ENCODE measurements at places on chromosomes 1 and 21.

DNA sequence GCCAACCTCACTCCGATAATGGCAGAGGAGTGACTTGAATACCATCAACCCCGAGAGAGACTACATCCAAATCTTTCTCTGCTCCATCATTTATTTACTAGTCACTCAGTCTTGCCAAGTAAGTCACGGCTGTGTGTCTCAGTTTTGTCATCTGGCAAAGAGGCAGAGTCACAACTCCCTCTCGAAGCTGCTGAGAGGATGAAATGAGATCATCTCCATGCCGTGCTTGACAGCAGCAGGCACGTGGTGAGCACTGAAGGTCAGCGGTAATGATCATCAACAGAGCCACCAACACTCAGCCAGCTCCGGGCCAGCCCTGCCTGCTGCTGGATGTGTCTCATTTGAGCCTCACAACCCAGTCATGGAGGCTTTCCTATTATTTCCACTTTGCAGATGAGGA lies 19.9 kb downstream of the ALDH4A1 start:
- DNase-seq: no peak

- DNase-seq: no peak
Measured at GRCh38 chr1:74091371-74091770, 106.6 kb downstream of the LRRIQ3 start.

- no peak for DNase-seq
Measured at GRCh38 chr1:47210666-47211065, 20.8 kb upstream of the PDZK1IP1 start.

- DNase-seq: no peak
Measured at GRCh38 chr1:103218369-103218768, 110.0 kb upstream of the COL11A1 start.

GRCh38 chr1:173002891-173003838 lies 47.6 kb downstream of the TNFSF18 start:
- DNase-seq: no peak

DNA sequence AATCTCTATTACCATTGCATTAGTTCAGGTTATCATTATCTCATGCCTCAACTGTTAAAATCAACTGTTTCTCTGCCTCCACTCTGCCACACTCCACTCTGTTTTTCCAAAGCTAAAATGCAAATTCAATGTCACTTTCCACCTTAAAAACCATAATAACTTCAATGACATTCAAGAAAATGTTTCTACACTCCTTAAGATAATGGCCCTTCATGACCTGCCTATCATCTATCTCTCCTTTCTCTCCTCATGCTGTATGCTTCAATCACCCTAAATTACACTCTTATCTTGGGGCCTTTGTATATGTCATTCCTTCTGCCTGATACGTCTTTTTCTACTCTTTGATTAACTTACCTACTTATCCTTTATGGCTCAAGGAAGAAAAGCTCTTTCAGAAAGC lies 296.0 kb downstream of the LRRC7 start:
- DNase-seq: no peak

- DNase-seq: peak; percentile 99
Measured at GRCh38 chr1:160031365-160032164, at the start of gene PIGM. PIGM (minus strand) TSS chr1:160031990; CDS start chr1:160031739, 251 bp downstream.

DNA sequence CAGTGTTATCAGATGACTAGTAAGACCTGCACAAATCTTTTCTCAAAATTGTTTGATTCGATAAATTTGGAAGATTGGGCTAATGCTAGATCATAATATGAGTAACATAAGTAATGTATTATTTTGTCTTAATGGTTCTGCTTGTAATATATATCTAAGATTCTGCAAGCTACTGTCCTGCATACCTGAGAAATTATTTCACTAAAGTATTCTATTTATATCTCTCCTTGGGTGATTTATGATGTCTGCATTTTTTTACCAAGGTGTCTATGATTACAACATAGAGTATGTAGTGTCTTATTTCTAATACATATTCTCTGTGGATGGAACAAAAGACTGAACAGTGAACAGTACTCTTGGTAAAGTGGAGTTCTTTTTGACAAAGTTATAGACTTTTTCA lies 166.6 kb downstream of the CLEC20A start:
- DNase-seq: no peak

DNA sequence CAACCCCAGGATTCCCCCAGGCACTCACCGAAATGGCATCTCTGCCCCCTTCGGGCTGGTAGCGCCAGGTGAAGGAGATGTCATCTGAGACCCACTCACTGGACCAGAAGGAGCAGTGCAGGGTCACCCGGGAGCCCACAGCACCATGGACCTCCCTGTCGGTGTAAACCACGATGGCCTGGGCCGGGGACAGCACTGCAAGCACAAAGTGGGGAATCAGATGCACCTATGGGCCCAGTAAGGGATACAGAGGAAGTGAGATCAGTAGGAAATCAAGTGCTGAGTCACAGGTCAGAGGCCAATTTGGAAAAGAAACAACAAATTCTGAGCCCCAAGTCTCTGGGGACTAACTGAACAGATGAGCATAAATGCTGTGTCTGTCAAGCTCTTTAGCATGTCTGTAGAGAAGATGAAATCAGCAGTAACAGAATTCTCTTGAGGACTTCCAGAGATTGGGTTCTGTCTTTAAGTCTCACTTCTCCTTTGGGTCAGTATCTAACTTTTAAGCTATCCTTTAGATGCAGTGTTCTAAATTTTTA lies 2.5 kb downstream of the MPZ start:
- DNase-seq: no peak

- DNase-seq: no peak
Measured at GRCh38 chr1:244381878-244382565, 69.7 kb downstream of the ADSS2 start.

DNA sequence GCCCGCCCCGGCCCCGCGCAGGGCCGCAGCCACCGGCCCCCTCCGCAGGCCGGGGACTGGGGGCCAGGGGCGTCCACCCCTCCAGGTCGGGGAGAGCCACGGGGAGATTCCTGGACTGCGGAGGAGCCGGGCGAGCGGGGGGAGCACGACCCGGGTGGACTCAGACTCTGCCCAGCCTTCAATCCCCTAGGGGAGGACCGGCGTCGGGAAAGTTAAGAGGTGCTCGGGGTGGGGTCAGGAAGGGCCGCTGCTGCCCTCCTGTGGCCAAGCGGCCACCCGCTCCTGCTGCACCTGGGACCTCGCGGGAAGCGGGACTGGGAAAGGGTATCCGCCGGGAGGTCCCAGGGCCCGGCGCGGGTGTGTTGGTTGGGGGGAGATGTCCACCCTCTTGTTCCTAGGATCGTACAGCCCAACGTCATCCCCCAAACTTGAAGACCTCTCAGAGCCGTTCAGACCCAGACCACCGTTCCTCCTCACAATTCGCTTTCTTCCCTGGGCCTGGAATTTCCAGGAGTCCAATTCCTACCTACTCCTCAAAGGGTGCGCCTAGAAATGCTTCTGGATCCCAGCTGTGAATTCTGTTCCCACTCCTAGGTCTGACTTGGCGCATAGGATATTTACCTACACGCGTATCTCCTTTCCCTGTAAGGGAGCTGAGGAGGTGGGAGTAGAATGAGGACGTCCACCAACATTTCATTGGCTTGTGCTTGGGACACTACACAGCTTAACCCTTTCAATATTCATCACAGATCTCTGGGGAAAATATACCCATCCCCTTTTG lies 484 bp upstream of the RHOC start:
- DNase-seq: peak; percentile 67

DNA sequence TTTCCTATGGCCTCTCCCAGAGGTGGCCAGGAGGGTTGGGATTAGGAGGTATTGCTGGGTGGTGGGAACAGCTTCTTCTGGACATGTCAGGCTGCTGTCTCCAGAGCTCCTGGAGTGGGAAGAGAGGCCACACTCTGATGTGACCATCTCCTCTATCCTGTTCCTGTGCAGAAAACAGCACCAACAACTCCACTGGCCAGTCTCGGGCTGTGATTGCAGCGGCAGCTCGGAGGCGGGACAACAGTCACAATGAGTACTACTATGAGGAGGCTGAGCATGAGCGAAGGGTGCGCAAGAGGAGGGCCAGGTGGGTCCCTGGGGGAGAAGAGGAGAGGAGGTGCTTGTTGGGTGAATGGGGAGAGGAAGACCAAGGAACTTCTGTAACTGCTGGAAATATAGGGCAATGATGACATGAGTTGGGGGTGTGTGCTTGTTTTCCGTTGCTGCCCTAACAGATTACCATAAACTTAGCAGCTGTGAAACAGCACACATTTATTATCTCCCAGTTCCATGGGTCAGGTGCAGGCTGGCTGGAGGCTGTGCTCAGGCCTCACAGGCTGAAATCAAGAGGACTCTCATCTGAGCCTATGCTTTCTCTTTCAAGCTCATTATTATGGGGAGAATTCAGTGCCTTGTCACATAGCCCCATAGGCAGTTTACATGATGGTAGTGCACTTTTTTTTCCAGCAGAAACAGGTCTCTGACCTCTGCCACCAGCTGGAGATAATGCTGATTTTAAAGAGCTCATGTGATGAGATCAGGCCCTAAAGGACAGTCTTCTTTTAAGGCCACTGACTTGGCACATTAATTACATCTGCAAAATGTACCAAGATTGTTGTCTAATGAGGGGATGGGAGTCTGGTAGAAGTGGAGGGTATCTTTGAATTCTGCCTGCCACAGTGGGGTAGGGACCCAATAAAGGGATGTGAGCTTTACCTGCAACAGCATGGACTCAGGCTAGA lies 20.8 kb downstream of the VANGL2 start:
- DNase-seq: no peak

GRCh38 chr1:107493111-107493716 lies 352.4 kb downstream of the NTNG1 start:
- no peak for DNase-seq

DNA sequence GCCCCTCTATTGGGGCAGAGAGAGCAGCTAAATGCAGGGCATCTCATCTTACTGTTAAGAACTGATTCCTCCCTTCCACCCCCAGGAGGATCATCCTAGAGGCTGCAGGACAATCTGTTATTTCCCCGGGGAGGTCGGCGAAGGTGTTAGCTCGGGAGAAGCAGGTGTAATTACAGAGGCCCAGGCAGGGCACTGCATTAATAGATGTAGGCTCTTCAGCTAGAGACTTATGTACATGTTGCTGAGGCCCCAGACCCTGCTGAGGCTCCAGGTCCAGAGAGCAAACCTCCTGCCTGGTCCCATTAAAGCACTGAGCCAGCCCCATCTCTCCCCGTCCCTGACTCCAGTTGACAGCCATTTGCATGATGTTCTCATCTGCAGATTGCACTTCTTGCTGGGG lies 320.3 kb upstream of the VAMP3 start:
- DNase-seq: no peak

GRCh38 chr1:169514566-169515270 lies 29.0 kb upstream of the SLC19A2 start:
- peak; percentile 43 for DNase-seq

GRCh38 chr1:60797351-60797750 lies 285.0 kb upstream of the NFIA start:
- DNase-seq: no peak

Measured in NCI-H2081 (cell line).